CD4-positive, alpha-beta T cell treated with Interleukin-6 at 100 ng/mL for 8 hours (primary cell): ENCODE measurements at places on chromosomes 5 and 9.

- no peak for DNase-seq
Measured at GRCh38 chr5:129670957-129671500, 76.9 kb upstream of the MINAR2 start.

GRCh38 chr9:130433168-130433946, 11.4 kb upstream of the ASS1 start:
- no peak for DNase-seq

DNA sequence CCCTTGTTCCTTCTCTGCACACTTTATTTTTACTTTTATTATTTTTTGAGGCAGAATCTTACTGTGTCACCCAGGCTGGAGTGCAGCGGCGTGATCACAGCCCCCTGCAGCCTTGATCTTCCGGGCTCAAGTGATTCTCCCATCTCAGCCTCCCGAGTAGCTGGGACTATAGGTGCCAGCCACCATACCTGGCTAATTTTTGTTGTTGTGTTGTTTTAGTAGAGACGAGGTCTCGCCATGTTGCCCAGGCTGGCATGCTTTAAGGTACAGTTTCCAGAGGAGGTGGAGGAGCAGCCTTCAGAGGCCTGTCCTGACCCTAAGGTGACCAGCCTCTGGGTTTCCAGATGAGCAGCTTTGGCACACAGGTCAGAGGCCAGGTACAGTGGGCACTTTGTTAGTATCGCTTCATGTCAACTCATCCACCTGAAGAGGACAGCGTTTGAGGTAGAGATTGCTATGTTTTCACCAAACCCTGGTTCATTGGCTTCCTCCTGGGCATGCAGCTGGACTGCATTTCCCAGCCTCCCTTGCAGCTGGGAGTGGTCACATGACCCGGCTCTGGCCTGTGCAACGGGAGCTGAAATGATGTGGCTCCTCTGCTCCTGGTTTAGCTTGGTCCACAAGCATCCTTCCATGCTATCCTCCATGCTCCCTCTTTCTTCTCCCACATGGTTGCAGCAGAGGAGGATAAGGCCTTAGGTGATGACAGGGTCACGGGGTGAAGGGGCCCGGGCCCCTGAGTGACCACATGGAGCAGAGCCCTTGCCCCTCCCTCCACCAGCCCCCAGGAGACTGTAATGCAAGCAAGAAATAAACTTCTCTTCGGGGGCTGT, 139.3 kb upstream of the IER5L start:
- no peak for DNase-seq

- no peak for DNase-seq
Measured at GRCh38 chr5:39284552-39284951, 65.2 kb upstream of the FYB1 start.

- DNase-seq: no peak
Measured at GRCh38 chr9:79015951-79016350, 555.8 kb upstream of the TLE4 start.

GRCh38 chr9:115604831-115605483, 487.0 kb upstream of the TNC start:
- DNase-seq: no peak

GRCh38 chr5:58912116-58912515, 329.2 kb downstream of the RAB3C start:
- no peak for DNase-seq

DNA sequence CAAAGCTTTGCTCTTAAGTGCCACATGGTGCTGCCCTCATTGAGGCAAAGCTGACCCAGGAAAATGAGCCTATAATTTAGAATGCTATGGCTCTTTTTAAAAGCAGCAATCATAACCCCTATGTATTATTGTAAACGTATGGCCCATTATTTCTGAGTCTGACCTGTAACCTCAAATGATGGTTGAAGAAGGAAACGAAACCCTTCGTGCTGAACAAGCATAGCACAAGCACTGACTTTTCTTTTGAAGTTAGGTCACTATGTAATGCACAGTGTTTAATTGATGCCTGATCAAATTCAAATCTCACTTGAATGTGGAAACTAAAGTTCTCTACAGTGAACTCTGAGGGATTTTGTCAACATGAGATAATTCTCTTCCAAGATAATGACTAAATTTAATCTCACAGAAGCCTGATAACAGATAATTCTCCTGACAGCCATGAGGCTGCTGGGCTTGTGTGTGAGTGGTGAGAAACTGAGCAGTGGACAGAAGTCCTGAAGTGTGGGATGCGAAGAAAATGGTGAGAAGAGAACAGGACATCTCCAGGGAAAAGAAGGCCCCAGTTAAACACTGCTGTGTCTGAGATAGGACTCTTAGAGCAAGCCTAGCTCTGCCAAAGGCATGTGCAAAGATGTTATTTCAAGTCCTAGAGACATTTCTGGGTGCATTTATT, 226.9 kb downstream of the MAN2A1 start:
- DNase-seq: no peak

- no peak for DNase-seq
Measured at GRCh38 chr5:149782895-149783586, 52.9 kb downstream of the PPARGC1B start.

- DNase-seq: no peak
Measured at GRCh38 chr5:107670087-107670931, 428 bp downstream of the EFNA5 start.

- no peak for DNase-seq
Measured at GRCh38 chr5:122219436-122220166, 90.3 kb downstream of the ZNF474 start.

- no peak for DNase-seq
Measured at GRCh38 chr5:74408150-74409043, 232.1 kb downstream of the ENC1 start.

GRCh38 chr9:121234832-121235161, 33.1 kb upstream of the RAB14 start:
- no peak for DNase-seq

GRCh38 chr9:137396634-137397367, 26.2 kb downstream of the EXD3 start:
- DNase-seq: no peak

DNA sequence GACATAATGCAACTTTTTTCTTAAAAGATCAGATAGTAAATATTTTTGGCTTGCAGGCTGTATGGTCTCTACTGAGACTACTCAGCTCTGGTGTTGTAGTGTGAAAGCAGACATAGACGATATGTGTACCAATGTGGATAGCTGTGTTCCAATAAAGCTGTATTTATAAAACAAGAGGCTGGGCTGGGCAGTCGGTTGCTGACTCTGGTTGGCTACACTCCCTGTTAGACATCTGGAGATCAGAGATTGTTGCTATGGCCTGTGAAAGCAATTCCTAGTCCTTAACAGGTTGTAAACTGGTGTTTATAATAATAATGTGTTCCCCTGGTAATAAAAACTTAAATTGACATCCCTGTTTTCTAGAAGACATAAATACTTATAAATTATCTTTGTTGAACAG, 24.4 kb upstream of the SCAMP1 start:
- no peak for DNase-seq

GRCh38 chr9:8078641-8079140, 279.1 kb upstream of the DMAC1 start:
- DNase-seq: no peak

- DNase-seq: no peak
Measured at GRCh38 chr5:79849486-79850315, 141.4 kb downstream of the MTX3 start.

GRCh38 chr5:175851727-175852126, 19.7 kb upstream of the CPLX2 start:
- no peak for DNase-seq

DNA sequence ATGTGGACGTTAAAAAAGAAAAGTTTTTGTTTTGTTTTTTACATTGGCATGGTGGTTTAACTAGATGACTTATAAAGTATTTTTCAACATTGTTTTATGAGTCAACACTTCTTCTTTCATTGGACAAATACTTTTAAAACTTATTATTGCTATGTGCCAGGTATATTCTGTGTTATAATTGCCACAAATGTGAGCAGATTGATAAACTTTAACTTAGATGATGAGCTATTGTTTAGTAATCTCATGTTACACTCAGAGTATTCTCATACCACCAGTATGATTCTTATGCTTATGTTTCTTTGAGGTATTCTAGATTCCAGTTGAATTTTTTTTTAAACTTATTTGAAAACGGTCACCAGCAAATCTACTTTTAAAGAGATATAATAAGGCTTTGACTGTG, 60.3 kb downstream of the RASA1 start:
- no peak for DNase-seq

DNA sequence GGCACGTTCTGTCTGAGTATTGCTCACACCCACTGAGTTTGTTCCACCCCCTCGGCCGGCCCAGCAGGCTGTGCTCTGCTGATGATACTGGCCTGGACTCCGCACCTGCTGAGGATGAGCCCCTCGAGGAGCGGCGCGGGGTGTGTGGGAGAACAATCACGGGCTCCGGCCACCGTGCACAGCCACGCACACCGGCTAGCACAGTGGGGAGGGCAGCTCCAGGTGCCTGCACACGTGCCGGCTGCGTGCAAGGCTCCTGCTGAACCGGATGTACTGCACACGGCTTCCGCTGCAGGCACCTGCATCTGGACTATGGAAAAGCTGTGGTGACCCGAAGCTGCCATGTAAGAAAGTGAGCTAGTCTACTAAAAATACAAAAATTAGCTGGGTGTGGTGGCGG, 485.2 kb upstream of the CDH9 start:
- no peak for DNase-seq

- no peak for DNase-seq
Measured at GRCh38 chr5:143224672-143225071, 178.8 kb downstream of the NR3C1 start.

- no peak for DNase-seq
Measured at GRCh38 chr5:55370291-55370925, 62.6 kb downstream of the MTREX start.

- no peak for DNase-seq
Measured at GRCh38 chr5:82425591-82425990, 147.4 kb upstream of the RPS23 start.

GRCh38 chr9:131395157-131396098, 1.5 kb downstream of the PRRC2B start:
- peak; percentile 81 for DNase-seq

DNA sequence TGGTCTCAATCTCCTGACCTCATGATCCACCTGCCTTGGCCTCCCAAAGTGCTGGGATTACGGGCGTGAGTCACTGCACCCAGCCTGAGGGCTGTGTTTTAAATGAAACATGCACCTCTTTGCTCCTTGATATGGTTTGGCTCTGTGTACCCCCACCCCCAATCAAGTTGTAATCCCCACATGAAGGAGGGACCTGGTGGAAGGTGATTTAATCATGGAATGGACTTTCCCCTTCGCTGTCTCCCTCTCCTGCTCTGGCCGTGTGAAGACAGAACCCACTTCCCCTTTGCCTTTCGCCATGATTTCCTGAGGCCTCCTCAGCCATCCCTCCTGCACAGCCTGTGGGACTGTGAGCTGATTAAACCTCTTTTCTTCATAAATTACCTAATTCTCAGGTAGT, 12.5 kb upstream of the NOTCH1 start:
- DNase-seq: no peak

GRCh38 chr5:130693509-130693908, 471.5 kb downstream of the HINT1 start:
- no peak for DNase-seq

DNA sequence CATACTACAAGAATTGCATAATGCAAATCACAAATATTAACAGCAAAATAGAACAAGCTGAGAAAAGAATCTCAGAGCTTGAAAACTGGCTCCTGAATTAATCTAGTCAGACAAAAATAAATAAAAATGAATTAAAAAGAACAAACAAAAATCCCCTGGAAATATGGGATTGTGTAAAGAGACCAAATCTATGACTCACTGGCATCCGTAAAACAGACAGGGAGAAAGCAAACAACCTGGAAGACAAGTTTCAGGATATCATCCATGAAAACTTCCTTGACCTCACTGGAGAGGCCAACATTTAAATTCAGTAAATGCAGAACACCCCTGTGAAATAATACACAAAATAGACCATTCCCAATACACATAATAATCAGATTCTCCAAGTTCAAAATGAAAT, 229.3 kb upstream of the CTNND2 start:
- DNase-seq: no peak

GRCh38 chr5:73960426-73960825, 334.4 kb downstream of the ARHGEF28 start:
- DNase-seq: no peak

DNA sequence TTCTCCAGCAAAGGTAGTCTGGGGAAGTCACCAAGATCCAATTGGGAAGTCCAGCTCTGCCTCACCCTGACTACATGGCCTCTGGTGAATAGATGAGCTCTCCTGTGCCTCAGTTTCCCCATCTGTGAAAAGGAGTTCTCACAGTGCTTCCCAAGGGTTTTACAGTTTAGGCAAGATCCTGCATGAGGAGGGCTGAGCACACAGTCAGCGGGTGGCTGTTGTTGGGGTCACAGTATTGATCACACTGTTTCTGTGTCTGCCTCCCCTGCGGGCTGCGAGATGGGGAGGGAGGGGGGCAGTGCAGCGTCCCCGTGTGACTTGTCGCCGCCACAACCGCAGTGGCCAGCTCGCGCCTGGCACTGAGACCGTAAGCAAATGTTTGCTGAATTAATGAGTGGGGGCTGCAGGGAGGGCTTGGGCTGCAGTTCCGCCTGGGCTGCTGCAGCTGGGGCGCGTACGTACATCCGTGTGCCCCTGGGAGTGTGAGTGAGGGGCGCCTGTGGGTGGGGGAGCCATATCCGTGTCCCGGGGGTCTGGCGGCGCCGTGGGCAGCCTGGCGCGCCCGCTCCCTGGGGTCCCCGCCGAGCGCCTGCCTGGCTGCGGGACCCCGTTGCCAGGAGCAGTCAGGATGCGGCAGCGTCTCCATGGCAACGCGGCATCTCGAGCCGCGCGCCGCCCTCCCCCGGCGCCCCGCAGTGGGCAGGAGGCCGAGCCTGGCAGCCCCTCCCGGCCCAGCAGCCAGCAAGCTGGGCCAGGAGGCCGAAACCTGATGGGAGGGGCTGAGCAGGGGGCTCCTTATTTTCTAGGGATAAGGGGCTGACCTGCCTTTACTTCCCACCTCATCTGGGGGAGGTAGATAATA, 31.4 kb upstream of the PSD2 start:
- DNase-seq: no peak

DNA sequence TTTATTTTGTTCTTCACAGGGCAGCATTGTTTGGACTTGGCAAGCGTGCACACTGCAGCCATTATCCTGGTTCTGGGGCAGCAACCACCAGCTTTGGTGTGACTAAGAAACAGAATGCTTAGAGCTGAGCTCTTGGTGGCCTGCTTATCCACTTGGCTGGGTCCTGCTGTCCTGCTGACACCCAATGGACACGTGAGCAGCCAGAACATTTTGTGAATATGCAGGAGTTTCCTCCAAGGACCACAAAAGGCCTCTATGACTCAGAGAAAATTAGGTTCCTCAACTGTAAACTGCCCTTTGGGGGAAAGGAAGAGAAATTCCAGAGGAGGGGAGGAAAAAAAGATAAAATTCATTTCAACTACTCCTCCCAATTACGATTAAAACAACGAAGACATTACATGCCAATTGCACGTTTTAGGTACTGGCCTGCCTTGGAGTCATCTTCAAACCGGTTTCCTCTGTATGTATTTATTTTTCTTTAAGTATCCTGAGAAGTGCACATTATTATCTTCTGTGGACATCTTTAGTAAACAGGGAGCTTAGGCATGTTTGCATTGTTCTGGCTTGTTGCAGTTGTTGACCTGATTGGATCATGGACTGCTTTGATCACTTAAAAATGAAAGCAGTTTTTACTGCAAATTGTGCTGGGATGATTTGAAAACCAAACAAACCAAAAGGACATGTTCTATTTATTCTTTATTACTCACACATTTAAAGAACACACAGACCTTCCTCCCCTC, 82.3 kb upstream of the TLE4 start:
- no peak for DNase-seq

GRCh38 chr9:89213396-89213880, 34.8 kb upstream of the SHC3 start:
- no peak for DNase-seq

- DNase-seq: no peak
Measured at GRCh38 chr9:136121801-136122200, 3.1 kb upstream of the TMEM250 start.
